Activated CD4-positive, alpha-beta memory T cell treated with anti-CD3 and anti-CD28 coated beads for 36 hours (primary cell): ENCODE measurements at places on chromosomes 1 and 21.
A peak's percentile ranks its signal among the peaks of the same experiment; 100 is the strongest.

GRCh38 chr1:227223171-227223806 is 95.0 kb downstream of the CDC42BPA start:
- DNase-seq, result no peak

DNA sequence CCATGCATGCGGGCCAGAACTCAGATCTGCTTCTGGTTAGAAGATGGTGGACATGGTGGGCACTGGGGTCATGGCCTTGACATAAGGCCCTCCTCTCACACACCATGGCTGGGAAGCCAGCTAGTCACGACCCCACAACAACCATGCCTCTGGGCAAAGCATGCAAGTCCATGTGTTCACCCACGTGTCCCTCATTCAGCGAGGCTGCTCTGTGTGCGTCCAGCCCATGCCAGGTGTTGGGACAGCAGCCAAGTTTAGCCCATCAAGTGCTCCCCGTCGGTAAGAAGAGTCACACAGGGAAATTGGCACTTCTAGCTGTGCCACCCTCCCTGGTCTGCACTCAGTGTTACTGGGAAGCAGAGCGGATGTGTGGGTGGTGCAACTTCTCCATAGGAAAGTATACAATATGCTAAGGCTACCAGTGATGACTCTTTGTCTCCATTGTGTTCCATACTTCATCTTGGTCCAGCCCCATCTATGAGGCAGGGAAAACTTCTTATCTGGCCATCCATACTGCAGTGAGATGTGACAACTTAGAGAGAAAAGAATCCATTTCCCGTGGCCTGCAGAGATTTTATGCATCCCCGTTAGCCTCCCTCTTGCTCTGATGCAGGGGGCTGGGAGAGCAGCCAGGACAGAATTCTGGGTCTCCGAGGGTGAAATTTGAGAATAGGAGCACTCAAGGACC is 198.0 kb downstream of the GRIK3 start:
- no peak for DNase-seq

GRCh38 chr1:227450489-227450888 is 112.9 kb upstream of the ZNF678 start:
- no peak for DNase-seq

GRCh38 chr21:45632637-45633251 is 10.8 kb upstream of the PCBP3 start:
- no peak for DNase-seq

DNA sequence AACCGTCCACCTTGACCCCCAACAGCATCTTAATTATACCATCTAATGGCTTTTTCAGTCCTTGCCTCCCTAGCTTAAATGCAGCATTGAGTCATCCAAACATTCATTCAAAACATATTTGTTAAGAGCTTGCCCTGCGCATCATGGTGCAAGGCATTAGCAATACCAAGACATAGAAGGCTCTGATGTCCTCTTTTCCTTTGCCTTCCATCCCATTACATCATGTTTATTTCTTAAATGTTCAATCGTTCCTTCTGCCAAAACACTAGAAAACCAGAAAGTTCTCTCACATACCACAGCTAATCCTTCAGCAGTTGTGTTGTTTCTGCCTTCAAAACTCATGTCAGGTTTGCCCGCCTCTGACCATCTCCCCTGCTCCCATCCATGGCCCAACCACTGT is 29.8 kb upstream of the VTCN1 start:
- DNase-seq, result no peak

- no peak for DNase-seq
These were observed 4.2 kb downstream of the IGSF21 start for GRCh38 chr1:18111605-18112297.

GRCh38 chr1:211113566-211113965 is 20.4 kb downstream of the KCNH1 start:
- no peak for DNase-seq

DNA sequence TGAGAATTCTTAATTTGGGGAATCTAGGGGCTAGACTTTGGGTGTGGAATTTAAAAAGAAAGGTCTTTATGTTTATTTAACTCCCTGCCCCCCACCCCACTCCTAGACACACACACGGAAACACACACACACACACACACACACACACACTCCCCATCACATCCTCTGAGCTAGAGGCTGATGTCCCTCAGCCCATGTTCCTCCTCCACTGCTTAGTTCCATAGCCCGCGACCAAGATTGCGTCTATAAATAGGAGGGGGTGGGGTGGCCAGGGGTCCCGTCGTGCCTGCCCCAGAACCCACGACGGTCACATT is 655 bp upstream of the KIRREL1 start:
- no peak for DNase-seq

DNA sequence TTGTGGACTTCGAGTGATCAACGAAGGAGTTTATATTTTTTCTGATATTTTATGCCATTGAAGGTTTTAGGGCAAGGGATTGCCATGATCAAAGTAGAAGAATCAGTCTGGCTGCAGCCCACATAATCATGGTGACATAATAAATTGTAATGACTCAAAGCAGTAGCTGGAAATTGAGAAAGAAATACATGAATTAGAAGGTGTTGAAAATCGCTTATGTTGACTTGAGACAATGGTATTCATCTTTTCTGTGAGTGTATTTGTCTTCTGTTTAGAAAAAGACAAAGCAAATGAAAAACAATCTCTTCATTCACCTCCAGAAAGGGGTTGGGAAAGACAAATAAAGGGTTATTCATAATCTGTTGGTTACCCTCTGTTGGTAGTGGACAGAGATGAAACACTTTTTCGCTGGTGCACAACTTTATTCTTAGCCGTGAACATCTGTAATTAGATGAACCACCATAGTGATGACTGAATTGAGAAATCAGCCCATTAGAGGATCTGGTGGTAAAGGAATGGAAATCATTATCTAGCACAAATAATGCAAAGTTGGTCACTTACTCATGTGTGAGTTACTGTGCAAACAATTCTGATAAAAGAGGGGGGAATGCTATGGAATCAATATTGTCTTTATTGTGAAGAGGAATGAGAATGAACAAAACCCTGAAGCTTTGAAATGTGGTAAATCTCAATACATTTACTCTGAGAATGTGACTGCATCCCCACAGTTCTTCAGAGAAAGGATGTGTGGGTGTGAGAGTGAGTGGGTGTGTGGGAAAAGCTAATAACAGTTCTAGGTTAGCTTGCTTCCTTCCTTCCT is 121.8 kb downstream of the NTNG1 start:
- no peak for DNase-seq

DNA sequence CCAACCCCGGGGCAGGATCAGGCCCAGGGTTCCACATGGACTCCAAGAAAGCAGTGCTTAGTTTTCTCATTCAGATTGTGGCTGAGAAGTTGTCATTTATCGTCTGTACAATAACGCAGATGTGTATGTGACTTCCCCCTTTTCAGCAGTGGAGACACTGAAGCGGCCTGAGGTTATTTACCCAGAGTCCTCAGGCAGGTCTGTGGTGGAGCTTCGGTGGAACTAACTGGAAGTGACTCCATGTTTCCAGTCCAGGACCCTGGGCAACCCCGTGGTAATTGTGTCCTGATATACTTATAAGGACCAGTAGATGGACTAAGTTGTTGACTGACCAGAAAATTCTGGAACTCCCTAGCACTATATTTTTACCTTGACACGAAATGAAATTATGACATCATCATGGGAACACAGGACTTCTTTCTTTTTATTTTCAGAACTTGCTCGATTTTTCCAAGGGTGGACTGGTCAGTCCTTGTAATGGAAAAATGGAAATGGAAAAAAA is 1.0 kb upstream of the IER5 start:
- peak; percentile 53 for DNase-seq

- no peak for DNase-seq
These were observed 13.5 kb downstream of the SUSD4 start for GRCh38 chr1:223350361-223350908.

DNA sequence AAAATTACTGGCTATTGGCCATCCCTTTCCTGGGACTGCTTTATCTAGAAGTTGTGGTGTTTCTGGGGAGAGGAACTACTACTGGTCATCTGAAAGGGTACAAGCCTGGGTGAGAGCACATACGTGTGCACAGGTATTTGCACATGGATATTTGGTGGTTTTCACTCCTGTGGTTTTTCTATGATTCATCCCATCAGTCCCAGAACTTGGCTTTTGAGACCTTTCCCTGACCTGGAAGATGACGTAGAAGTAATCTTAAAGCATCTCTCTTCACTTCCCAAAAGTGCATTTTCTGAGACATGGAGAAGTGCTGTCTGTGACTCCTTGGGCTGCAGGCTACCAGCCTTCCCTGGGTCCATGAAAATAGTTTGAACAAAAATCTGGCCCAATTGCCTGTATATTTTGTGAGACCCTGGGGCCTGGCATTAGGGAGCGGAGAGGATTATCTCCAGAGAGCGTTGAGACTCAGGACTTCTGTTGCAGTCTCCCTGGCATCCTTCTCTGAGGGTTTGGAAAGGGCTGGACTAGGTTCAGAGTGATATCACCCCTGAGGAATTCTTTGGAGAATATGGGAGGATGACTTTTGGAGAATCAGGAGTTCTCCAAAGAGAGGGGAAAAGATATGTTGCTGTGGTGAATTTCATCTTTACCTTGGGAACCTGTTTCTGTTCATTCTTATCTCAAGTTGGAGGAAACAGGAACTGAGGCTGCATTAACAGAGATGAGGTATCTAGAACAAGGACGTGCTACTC is 130.8 kb downstream of the NOS1AP start:
- DNase-seq, result no peak

GRCh38 chr21:34844924-34845238 is 176.1 kb downstream of the CLIC6 start:
- DNase-seq, result no peak

DNA sequence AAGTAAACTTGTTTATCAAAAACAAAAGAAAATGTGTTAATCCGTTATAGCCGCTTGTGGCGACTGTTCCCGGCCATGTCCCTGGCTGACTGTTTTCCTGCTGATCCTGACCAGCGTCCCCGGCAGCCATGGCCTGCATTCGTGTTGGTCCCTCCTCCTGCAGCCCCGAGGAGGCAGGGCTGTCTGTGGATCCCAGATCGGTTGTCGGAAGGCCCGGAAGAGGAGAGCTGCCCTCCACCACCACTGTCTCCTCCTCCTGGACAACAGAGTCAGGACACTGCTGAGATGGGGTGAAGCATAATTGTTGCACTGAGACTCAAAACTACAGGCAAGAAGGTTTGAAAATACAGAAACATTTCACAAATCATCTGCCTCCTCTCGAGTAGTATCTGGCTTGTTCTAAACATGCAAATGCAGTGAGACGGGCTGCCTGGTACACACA is 3.6 kb upstream of the MXRA8 start:
- no peak for DNase-seq

GRCh38 chr1:195971589-195971988 is 636.7 kb downstream of the KCNT2 start:
- no peak for DNase-seq

DNA sequence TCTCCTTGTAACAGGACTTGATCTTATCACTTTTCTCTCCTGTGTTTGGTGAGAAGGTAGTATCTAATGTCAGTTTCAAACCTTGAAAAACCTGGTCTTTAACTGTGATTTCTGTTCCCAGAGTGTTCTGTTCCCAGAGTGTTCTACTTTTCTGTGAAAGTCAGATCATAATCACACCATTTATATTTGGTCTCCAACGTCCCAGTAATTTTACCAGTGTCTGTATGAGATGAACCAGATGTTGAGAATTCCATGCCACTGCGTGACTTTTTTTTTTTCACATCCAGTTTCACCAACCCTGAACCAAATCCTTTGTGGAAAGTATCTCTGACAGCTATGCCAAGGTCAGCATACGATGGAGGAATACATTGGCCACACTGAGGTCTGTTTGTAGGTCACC is 365.2 kb downstream of the USP25 start:
- DNase-seq, result no peak

DNA sequence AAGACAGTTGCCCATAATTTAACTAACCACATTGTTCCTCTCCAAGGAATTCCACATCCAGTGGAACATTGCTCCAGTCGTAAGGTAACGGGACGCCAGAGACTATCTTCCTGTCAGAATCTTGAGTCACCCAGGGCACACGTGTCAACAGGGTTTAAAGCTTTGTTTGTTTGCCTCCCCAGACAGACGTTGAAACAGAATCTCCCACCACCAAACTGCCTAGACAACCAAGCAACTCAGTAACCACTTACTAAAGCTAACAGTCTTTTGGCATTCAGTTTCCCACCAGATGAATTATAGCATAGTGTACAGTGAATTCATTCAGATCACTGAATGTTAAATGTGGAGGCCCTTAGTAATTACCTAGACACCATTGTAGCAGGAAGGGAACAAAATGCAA is 439.5 kb downstream of the PLPP3 start:
- no peak for DNase-seq

DNA sequence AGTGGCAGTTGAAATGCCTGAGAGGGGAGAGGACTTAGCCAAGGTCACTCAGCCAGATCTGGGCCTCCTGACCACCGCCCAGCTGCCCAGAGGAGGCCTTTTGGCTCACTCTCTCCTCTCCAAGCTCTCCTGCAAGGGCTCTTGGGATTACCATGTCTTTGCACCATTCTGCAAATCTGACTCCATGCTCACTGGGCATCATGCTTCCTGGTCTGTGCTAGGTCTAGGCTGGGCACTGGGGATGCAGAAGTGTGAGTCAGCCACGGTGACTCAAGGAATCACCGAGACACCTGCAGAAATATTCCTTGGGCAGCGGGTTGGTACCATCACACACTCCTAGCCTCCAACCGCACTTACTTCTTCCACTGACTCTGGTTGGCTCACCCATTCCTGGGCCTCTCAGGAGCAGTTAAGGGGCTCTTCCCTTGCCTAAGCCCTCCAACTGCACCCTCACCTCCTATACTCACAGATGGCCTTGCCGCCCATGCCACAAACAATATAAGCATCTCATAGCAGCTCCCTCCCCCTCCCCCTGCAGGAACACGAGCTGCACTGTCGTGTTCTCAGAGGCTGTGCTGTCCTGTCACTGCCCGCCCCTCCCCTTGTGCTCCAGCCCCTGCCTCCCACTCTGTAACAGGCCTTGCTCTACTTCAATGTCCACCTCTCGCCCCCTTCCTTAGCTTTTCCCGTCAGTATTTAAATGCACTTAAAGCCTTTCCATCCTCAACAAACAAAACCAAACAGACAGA is 34.8 kb downstream of the CDCP2 start:
- no peak for DNase-seq

GRCh38 chr1:225253784-225254183 is 174.1 kb downstream of the LBR start:
- no peak for DNase-seq

- peak; percentile 79 for DNase-seq
These were observed 19.4 kb downstream of the HSD11B1 start for GRCh38 chr1:209723756-209724693.

- no peak for DNase-seq
These were observed 1.8 kb upstream of the HSPG2 start for GRCh38 chr1:21938732-21939538.

DNA sequence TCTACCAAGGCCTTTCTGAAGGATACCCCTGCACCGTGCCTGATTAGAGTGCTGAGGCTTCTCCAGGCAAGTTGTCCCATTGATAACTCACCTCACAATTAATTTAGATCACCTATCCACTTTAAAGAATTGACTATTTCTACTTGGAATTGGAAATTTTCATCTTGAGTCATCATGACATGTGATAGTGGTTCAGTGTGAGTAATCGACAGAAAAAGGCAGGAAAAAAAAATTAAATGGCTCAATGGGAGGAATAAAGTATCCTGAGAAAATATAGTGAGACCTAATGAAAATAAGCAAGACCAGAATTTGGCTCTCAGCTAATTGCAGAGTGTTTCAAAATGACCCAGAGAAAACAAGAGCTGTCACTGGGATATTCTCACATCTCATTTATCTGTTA is 222.4 kb upstream of the C8B start:
- DNase-seq, result no peak

- DNase-seq, result no peak
These were observed 182.3 kb upstream of the GREM2 start for GRCh38 chr1:240794046-240794843.
